ENCODE measurements at places on chromosomes 2 and 18. TPM values are rescaled to one million over a fixed set of nuclear protein-coding genes. Genes with fewer than 3 reads are reported as not detected.

The B3GNT7 gene
- 80.0 TPM for total RNA-seq

The SLC9A4 gene
- total RNA-seq = not detected

DNA sequence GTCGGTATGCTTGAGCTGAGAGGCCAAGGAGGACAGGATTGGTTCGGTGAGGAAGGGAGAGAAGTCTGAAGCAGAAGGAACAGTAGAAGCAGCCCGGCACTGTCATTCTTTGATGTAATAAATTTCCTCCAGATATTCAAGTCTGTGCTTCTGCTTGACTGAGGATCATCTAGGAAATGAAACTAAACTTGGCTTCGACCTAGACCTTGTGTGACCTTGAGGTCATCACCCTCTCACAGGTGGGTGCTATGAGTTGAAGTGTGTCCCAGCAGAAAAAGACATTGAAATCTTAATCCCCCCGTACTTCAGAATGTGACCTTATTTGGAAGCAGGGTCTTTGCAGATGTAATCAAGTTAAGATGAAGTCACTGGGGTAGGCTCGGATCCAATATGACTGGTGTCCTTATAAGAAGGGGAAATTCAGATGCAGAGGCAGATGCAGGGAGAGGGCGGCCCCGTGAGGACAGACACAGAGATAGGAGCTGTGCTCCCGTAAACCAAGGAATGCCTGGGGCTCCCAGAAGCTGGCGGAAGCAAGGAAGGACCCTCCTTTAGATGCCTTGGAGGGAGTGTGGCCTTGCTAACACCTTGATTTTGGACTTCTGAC, 49.0 kb downstream of the PRKCE start:
- no peak for DNase-seq

- no peak for DNase-seq
Observed at GRCh38 chr2:134308474-134309385, 54.9 kb downstream of the MGAT5 start.

DNA sequence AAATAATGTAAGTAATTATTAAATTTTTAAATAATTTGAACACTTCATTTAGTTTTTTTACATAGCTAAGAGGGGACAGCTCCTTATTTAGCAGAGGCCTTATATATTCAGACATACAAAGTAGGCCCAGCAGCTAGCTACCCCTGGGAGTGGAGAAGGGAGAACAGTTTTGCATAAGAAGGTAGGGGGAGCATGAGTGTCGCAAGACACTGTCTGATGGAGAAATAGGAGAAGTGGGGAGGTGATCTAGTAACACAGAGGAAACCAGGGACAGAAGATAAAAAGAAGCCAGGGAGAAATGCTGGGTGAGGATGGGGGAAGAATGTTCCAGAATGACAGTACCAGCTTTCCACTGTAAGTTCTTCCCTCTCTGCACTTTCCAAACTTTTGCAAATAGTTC, 16.0 kb upstream of the RGPD4 start:
- DNase-seq = no peak

Data from lower lobe of right lung (tissue), 2 donors.